Regular cardiac myocyte (primary cell): ENCODE measurements at places on chromosomes 1 and 21. TPM values are rescaled to one million over a fixed set of nuclear protein-coding genes. Genes with fewer than 3 reads are reported as not detected.

PAQR6 gene
- total RNA-seq = 0.19 and 0.28 TPM in 2 replicates

TMEM200B gene
- total RNA-seq = 5.2 and 7.6 TPM in 2 replicates

SYT6 gene
- not detected in 2 replicates for total RNA-seq

IBA57 gene
- 2.3 and 4.0 TPM in 2 replicates for total RNA-seq

TMCO4 gene
- 12.7 and 13.8 TPM in 2 replicates for total RNA-seq

DISP3 gene
- total RNA-seq = under 0.01 TPM in 1 of 2 replicates, not detected in the other

CCDC17 gene
- 0.58 and 0.85 TPM in 2 replicates for total RNA-seq
